Hematopoietic multipotent progenitor cell treated with erythropoietin and hydrocortisone succinate and interleukin-3 and kit ligand, for 4 days (in vitro differentiated cells): ENCODE measurements at places on chromosomes 16 and 17.

GRCh38 chr16:2531371-2531695, at the start of gene CEMP1:
TSS of gene CEMP1 (minus strand) at chr16:2531408. CDS start at chr16:2531073, 335 bp downstream.
- DNase-seq: no peak

- peak; percentile 40 for DNase-seq
Measured at GRCh38 chr17:81471818-81472456, 40.7 kb downstream of the ACTG1 start.

DNA sequence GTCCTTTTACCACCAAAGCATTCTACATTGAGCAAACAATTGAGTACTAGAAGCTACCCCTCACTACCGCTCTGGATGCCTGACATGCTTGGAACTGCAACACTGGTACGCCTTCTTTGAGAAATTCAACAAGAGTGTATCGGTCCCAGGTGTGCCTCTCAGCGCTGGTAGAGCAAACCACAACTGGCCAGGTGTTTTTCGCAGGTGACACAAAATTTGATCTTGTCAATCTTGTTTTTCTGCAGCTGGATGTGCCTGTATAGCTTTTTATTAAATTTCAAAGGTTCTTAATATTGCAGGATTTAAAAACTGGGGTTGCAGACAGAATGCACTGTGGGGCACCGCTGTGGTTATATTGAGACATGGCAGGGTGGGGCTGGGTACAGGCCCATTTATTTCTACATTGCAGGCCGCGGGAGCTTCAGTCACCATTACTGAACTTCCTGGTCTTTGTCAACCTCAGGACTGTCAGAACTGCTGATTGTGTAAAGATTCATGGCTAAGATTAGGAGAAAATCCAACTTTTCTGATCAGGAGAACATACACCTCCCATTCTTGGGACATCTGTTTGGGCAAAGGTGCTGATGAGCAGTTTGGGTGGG, 4.5 kb upstream of the SNX20 start:
- peak; percentile 79 for DNase-seq

GRCh38 chr17:8384801-8385378, 1.9 kb upstream of the RPL26 start:
- DNase-seq: no peak

DNA sequence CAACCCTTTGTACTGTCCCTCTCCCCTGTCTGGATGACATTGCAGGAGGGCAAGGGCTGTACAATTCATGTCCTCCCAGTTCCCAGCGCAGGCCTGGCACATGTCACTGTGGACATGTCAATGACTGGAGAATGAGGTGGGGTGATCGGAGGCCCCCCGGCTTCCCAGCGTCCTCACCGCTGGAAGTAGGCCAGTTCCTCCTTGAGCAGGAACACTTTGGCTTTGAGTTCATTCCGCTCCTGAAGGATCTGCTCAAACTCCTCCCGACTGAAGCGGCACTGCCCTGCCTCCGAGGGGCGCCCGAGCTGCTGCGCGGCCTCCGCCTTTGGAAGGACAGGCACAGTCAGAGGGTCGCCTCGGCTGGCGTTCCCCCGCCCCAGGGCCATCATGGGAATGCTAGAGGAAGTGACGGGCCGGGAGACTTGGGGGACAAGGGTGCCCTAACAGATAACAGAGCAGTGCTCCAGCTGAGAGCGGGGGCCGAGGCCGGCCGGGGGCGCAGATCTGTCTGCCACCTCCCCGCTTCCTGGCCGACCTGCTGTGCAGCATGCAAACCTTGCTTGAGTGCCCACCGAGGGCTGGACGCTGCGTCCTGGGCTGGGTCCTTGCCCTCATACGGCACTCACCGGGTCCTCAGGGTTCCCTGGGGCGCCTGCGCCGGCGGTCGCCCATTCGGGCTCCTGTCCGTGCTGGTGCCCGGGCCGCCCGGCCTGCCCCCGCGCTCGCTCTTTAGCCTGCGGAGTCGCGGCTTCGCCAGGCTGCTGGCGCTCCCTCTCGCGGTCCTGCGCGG, 1.3 kb downstream of the RILP start:
- peak; percentile 63 for DNase-seq
